ENCODE measurements at places on chromosomes 2 and 18. TPM values are rescaled to one million over a fixed set of nuclear protein-coding genes. Genes with fewer than 3 reads are reported as not detected.

The NMUR1 gene
- total RNA-seq = 0.26 TPM

The LTBP1 gene
- total RNA-seq = 256 TPM

The GATA6 gene
- 1.4 TPM for total RNA-seq

The NCKAP1 gene
- 210 TPM for total RNA-seq

The DNMT3A gene
- 14.9 TPM for total RNA-seq

The PSTPIP2 gene
- total RNA-seq = 9.9 TPM
